ENCODE measurements at places on chromosomes 12 and 14.

GRCh38 chr14:98298481-98299244 lies 973.3 kb downstream of the BCL11B start:
- no peak for DNase-seq

DNA sequence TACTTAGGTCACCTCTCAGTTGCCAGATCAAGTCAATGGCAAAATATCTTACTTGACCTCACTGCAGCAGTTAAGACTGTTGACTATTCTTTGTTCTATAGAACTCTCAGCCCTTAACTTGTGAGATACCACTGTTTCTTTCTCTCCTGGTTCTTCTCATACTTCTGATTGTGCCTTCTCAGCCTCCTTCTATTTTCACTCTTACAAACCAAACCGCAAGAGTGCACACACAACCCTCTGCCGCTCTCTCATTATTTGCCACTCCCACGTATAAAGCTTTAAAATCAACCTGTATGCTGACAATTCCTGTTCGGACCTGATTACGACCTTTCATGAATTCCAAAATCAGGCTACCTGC lies 4.5 kb downstream of the E2F7 start:
- DNase-seq, result no peak

DNA sequence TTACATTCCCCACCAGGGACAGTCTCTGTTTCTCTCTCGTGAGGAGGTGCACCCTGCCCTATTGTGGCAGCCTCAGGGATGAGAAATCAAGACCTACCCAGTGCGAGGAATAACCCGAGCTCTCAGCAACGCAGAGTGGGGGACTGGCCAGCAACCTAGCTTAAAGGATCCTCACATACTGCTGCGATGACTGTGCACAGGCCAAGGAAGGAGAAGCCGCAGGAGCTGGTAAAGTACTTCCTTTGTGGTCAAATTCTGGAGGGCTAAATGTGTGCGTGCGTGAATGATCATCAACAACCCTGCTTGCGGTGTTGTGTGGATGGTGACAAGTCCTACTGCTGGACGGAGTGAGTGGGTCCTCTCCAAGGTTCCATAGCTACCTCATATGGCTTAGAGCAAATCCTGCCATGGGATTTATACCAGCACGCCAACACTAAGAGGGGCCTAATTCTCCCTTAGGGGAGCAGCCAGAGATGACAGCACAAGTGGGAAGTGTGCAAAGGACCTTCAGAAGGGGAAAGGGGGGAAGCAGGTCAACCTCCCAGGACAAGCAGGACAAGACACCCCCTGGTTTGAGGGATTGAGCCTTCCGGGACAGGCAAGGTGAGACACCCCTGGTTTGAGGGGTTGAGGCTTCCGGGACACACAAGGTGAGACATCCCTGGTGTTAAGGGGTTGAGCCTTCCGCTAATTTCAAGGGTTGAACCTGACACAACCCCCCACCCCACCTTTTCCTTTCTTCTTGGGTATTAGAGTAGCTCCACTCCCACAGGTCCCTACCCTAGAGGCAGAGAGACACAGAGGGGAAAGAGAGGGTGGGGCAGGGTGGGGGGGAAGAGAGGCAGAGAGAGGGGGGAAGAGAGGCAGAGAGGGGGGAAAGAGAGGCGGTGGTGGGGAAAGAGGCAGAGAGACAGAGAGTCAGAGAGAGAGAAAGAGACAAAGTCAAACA lies 58.8 kb upstream of the AP4S1 start:
- peak; percentile 16 for DNase-seq

- DNase-seq, result peak; percentile 49
These were observed 29.8 kb downstream of the SCFD1 start for GRCh38 chr14:30651937-30652336.

DNA sequence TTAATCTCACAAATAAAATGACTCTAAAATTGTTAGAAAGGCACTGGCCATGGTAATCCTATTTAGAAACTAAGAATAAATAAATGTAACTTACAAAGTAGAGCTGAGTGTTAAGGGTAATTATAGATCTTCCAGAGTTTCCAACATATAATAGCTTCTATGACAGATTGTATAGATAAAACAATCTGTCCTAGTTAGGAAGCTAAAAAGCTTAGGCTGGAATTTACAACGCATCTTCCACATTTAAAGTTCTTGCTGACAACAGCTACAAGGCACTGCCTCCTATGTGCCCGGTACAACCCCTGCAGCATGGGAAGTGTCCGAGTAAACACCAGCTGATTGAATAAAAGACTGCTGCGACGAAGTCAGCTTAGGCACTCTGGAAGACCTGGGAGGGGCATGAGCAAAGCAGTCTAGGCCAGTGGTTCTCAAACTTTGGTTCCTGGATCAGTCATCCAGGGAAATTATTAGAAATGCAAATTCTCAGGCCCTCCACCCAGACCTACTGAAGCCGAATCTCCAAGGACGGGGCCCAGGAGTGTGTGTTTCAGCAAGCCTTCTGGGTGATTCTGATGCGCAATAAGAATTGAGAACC lies 635.6 kb upstream of the TBX3 start:
- DNase-seq, result no peak

DNA sequence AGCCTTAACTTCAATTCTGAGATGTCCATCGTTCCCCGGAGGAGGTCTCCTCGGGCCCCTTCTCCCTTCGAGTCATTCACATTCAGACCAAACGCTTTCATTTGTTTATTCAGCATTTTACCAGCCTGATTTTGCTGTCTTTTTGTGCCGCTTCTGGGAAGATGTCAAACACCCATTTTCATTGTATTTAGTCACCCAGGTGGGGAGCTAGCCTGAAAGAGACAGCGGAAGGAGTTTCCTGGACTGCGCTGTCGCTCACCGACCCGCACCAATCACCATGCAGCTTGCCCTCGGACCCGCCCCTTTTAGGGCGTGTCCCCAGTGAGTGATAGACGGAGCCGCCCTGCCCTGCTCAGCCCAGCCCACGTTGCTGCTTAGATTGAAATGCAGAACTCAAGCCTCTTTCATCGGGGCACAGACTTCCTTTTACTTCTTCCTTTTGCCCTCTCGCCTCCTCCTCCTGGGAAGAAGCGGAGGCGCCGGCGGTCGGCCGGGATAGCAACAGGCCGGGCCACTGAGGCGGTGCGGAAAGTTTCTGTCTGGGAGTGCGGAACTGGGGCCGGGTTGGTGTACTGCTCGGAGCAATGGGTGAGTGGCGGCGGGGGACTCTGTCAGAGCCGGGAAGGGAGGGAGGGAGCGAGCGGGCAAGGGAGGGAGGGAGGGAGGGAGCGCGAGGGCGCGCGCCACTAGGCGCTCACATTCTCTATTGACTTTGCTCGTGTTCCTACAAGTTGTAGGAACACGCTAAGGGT lies at the start of gene PAX9:
TSS of gene PAX9 (plus strand) at position 355 of the 752 bp plus-strand sequence. CDS start at position 585, 230 bp downstream.
- no peak for DNase-seq

- peak; percentile 15 for DNase-seq
These were observed 409.3 kb downstream of the PRKD1 start for GRCh38 chr14:29518335-29518734.

DNA sequence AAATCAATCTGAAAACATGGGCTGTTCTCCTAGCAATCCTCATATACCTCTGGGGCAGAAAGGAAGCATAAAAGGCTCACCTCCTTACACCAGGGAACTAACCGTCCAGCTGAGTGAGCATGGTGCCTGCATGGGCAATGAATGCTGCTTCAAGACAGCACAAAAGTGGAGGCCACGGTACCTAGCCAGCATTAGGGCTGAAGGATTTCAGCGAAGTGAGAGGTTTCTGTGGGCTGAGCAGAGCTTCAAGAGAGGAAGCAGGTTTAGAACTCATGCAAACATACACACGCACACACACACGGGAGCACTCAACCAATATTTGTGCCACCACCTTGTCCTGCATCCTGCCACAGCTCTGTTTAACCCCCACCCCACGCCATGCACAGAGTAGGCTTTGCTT lies 838.5 kb upstream of the TMEM132C start:
- no peak for DNase-seq

DNA sequence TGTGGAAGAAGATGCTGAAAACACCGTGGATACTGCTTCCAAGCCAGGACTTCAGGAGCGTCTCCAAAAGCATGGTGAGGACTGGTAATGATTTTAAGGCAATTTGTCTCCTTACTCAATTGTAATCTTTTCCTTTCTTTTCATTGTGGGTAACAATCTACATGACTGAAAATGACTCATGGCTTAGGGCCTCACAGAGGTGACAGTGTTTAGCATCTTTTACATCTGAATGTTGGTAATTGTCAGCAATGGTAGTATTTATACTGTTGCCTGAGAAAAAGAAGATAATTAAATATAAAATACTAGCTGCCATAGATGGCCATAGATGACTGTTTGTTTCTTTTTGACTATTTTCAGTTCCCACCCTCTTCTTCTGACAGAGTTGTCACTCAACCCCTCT lies 31.6 kb downstream of the TULP3 start:
- peak; percentile 4 for DNase-seq

DNA sequence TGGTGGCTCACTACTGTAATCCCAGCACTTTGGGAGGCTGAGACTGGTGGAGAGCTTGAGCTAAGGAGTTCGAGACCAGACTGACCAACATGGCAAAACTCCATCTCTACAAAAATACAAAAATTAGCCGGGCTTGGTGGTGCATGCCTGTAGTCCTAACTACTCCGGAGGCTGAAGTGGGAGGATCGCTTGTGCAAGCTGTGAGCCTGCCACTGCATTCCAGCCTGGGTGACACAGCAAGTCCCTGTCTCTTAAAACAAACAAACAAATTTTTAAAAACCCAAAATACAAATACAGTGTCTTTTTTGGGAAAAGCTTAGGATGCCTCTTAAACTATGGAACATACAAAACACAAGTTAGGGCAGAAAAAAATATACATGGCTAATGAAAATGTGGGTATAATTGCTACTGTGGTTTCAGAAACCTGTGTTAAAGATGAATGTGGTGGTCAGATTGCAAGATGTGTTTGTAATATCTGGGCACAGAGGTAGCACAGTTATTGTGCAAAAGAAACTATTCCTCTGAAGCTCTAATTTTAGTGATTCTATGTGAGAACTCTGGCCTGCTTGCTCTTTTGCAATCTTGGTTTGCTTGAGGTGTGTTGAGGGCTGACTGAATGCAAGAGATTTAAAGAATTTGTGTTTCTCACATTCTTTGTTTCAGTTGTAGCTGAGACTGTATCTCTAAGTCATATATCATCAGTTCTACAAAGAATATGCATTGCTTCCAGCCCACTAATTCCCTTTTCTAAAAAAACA lies 3.9 kb upstream of the HSPA2 start:
- DNase-seq, result peak; percentile 72

DNA sequence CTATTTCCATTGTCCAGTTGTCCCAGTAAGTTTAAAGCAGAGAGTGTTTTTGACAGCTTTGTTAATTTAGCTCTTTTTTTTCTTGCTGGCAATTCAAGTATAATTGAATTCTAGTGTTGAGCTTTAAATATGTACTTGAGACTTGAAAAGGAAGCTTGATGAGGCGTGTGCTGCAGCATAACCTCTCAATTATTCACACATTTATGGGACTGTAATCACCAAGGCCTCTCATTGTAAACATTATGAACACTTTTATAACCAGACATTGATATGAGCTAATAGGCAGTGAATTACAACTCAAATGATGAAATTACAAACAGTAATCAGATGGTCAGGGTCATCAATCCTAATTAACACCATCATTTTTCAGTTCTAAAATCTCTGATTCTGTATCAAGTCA lies 378.0 kb upstream of the DDHD1 start:
- peak; percentile 59 for DNase-seq

DNA sequence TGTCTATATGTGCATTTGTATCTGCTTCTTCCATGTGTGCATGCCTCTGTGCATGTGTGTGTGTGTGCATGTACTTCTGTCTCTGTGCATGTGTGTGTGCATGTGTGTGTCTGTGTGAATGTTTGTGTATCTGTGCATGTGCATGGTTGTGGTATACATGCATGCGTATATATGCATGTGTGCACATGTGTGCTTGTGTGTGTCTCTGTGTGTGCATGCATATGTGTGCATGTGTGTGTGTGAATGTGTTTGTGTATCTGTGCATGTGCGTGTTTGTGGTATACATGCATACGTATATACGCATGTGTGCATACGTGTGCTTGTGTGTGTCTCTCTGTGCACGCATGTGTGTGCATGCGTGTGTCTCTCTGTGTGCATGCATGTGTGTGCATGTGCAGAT lies 363.2 kb upstream of the SFSWAP start:
- no peak for DNase-seq

- DNase-seq, result no peak
These were observed 645.1 kb downstream of the SLC16A7 start for GRCh38 chr12:60240891-60241290.

DNA sequence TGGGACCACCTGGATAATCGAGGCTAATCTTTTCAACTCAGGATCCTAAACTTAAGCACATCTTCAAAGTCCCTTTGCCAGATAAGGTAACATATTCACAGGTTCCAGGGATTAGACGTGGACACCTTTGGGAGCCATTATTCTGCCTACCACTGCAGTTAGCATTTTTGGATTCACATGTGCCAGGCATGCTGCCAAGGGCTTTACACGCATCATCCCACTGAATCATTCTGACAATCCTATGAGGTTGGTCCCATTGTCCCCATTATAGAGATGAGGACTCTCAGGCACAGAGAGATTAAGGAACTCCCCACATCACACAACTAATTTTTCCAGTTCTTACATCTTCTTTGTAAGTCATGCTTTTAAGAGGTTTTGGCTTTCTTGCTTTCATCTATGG lies 34.5 kb downstream of the RTN1 start:
- DNase-seq, result no peak

- no peak for DNase-seq
These were observed 117.1 kb upstream of the ARHGAP5 start for GRCh38 chr14:31960039-31960438.

DNA sequence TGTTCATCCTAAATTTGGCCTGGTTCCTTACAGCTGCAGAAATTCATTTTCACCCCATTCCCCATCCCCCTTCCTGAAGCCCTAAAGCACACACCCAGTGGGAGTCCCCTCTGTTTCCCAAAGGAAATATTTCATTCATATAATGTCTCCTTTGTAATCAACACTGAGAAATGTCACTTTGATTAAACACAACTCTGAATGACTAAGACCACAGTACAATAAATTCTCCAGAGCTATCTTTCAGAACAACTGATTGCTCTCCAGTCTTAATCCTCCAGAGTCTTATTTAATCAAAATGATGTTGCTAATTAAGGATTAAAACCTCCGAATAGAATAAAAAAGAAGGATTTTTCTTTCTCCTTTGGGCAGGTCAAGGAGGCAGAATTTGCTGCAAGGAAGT lies 6.4 kb downstream of the SLC15A5 start:
- no peak for DNase-seq

GRCh38 chr12:121810833-121811433 lies 7.1 kb downstream of the SETD1B start:
- DNase-seq, result no peak

- DNase-seq, result peak; percentile 83
These were observed 49.3 kb upstream of the PLEKHG3 start for GRCh38 chr14:64654901-64655300.

DNA sequence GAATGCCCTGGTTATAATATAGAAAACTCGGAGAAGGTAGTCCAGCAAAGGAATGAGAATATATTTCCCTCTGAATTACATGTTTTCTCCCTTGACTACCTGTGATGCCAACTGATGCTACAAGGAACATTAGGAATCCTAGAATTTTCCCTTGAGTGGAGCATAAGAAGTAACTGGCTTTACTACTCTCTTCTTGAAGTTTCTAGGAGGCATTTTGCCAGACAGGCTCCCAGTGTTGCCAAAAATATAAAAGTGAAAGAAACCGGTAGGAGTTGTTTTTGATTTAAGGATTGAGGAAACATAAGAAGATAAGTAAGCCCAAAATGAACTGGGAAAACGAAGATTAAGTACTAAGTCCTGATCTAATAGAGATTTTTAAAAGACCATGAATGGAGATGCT lies 693.4 kb downstream of the NOVA1 start:
- DNase-seq, result peak; percentile 3

GRCh38 chr12:67222302-67222701 lies 46.9 kb upstream of the CAND1 start:
- DNase-seq, result peak; percentile 18

Measured in fibroblast of villous mesenchyme (primary cell).